ENCODE measurements at places on chromosomes 12 and 14.

DNA sequence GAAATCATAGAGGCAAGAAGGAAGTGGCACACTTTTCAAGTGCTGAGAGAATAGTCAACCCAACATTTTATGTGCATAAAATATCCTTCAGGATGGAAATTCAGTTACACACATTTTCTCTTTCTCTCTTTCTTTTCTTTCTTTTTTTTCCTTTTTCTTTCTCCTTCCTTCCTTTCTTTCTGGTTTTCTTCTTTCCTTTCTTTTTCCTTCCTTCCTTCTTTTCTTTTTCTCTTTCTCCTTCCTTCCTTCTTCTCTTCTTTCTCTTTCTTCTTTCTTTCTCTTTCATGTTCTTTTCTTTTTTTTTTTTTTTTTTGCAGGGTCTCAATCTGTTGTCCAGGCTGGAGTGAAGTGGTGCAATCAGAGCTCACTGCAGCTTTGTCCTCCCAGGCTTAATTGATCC, 38.7 kb upstream of the OR5AU1 start:
- no peak for DNase-seq

GRCh38 chr14:105018414-105018813, 2.5 kb downstream of the CDCA4 start:
- no peak for DNase-seq

DNA sequence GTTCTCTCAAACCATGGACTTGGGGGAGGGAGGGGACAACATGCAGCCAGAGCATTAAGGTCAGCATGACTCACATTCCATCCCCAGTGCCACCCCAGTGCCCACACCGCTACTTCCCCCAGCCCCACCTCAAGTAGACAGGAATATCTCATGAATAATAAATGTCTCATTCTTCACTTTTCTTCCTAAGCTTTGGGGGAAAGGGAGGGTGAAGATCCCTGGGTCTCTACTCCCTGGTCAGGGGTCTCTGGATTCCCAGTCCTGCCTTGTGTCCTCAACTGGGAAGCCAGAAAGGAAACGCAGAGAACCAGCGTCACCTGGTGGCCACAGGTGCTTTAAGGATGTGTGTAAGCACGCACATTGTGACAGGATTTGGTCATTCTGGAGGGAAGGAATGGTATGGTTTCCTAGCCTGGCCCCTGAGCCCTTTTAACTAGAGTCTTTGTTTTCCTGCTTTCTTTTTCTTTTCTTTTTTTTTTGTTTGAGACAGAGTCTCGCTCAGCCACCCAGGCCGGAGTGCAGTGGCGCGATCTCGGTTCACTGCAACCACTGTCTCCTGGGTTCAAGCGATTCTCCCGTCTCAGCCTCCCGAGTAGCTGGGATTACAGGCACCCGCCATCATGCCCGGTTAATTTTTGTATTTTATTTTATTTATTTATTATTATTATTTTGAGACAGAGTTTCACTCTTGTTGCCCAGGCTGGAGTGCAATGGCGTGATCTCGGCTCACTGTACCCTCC, 3.4 kb downstream of the GPR84 start:
- no peak for DNase-seq

DNA sequence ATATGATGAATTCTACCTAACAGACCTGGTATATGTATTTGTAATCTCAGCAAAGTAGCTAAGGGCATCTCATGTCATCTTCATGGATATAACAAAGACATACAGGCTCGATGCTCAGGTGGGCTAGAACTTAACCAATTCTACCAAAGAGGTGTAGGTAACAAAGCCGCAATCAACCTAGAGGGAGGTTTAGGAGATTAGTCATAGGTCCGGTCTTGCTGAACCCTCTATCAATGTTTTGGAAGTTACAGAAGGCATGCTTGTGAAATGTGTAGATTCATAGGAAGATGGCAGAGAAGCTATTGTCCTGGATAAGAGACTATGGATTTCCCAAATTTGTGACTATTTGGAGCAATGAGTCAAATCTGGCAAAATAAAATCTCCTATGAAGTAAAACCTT, 42.6 kb upstream of the SYCP3 start:
- DNase-seq, result no peak

DNA sequence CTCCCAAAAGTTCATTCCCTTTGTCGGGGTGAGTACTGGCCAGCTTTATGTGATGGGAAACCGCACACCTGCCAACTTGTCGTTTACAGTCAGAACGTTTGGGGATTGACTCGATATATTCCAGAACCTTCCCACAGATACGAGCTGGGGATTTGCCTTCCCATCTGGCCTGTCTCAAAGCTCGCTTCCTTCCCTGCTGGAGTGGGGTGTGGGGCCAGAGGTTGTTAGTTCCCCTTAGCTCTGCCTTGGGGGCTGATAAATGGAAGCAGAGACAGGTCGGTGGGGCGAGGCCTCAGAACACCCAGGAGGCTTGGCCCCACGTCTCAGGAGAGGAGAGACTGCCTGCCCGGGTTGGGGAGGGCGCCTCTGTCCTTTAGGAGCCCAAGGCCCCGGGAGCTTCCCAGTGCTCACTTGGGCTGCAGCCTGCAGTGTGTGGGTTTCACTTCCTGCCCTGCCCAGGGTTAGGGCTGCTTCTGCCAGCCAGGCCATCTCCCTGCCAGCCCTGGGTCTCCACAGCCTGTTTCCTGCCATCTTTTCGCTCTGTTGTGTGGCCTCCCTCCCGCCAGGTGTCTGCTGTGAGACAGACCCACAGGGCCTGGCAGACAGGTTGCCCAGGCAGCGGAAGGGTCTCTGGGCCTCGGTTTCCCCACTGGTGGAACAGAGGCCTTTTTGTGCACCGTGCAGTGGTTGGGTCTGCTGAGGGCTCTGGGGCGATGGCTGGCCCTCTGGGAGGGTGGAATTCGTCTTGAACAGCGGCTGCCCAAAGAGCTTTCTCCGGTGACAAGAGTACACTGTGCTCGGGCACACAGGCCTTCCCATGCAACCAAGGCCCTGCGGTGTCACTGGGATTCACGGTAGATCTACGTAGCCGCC, 8.1 kb upstream of the TEX22 start:
- no peak for DNase-seq

- no peak for DNase-seq
These were observed 592 bp upstream of the USP15 start for GRCh38 chr12:62259631-62259992.

DNA sequence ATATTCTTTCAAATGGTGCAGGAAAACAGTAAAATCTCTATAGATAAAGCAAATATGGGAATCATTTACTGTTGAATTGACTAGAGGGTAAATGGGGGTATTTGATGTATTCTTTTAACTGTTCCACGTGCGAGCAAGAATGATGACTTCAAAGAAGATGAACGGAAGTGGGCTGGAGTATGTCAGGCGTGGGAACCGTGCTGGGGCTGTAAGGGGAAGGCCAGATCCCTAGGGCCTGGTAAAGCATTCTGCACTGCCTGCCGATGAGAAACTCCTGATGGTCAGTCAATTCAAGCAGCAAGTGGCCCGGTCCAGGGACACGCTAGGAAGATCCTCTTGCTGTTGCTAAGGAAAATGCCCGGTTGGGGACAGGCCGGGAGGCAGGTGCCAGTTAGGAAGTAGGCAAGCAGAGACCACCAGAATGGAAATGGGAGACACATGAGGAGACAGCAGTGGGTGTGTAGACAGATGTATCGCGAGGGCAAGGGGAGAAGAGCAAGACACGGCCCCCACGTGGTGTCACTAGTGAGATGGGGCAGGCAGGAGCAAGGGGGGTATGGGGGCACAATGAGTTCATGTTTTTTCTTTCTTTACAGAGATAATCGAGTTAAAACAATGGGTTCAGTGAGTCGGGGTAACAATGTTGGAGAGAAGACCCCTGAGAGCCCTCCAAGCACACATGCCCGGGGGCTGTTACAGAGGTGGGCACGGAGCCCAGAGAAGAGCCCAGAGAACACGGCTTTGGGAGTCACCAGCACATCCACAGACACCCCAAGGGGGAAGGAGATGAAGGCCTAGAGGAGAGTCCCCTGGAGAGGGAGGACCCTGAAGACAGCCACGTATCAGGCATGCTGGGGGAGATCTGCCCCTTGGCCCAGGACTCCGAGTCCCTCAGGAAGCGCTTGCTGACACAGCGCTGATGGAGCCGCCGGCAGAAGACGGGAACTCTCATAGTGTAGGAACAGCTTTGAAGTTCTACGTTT, 37.2 kb downstream of the FBXO21 start:
- DNase-seq, result no peak

- no peak for DNase-seq
These were observed 56.8 kb upstream of the TSPAN9 start for GRCh38 chr12:3020399-3020798.

- DNase-seq, result peak; percentile 71
These were observed at the start of gene PLEKHH1 for GRCh38 chr14:67532998-67533753. TSS of gene PLEKHH1 (plus strand) at chr14:67533290. CDS start at chr14:67541868, 8,578 bp downstream.

DNA sequence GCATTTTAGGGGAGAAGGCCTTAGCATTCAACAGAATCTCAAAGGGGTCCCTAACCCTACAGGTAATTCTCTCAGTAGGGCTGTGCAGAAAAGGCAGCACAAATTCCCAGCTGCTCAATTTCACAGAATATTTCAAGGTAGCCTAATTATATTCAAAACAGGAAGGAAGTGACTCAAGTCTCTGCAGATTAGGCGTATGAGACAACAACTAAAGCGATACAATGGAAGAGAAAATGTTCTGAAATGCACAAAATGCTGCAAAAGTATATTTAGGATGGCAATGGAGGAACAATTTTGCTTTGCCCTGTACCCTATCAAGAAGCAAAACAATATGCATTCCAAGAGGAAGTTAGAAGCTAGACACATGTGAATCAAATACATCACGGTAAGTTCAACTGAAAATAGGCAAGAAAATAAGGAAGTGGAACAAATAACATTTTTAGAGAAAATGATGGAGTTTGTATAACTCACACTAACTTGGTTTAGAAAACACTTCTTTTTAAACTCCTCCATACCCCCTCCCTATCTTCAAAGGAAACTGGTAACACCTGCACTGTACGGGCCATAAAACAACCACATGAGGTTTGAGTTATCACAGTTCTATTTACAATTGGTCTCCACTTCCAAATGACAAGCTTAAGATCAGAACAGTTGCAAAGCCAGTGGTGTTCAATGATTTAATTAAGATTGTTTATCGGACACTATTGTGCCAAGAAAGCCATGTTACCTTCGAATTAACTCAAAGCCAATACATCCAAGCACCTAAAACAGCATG, 1.6 kb downstream of the GIT2 start:
- DNase-seq, result no peak
